Stimulated activated CD4-positive, alpha-beta T cell treated with anti-CD3 and anti-CD28 coated beads, TNF-alpha, amount 100 ng/mL, for 4 hours (primary cell): ENCODE measurements at places on chromosomes 13 and 19.
A peak's percentile ranks its signal among the peaks of the same experiment; 100 is the strongest.

DNA sequence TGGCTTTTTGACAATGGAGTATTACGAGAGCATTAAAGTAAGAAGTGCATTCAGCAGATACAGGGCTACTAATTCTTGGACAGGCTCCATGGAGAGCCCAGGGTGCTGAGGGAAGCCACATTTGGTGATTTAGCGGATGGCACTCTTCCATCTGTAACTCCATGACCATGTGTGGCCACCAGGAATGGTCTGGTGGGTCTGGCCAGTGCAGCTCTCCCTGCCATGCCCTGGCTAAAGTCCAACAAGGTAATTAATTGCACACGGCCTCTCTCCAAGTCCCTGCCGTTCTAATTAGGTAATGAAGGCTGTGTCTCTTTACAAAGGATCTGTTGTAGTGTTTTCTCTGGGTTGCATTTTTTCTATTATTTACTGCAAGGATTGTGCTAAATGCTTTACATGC is 4.3 kb upstream of the ZFR2 start:
- no peak for DNase-seq

DNA sequence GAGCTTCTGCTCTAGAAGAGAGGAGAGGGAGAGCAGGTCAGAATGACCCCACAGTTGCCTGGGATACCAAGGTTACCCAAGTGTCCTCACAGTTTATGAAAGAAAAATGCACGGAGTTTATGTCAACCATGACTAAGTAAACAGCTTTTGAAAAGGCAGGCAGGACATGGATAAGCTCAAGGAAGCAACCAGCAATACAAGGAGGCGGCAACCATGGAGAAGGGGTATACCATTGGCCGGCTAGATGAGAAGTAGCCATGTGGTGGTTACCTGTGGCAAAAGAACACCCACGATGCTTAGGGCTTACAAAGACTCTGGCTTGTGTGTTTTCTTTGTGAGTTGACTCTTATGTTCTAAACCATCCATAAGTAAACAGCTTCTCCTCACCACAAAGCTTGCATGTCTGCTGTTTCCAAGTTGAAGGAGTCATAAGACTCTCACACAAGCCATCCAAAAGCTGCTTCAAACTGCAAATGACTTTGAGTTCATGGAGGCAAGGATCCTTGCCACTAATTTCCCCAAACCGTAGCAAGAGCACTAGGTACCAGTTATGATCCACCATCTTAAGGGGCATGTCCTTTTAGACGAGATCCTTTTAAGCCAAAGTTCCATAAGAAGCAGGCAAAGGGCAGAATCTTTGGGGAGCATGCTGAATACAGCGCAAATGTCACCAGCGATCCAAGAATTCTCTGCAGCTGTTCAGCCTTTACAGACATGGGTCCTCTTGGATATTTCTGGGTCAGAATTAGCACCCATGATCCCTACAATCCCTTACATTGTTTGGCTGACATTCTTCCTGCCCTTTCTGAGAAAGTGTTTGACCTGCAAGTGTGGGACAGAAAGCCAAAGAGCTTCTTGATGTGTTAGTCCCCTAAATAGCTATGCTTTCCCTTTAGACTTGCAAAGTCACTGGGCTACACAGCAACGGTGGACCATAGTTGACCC is 74.8 kb upstream of the IPO5 start:
- DNase-seq: no peak

DNA sequence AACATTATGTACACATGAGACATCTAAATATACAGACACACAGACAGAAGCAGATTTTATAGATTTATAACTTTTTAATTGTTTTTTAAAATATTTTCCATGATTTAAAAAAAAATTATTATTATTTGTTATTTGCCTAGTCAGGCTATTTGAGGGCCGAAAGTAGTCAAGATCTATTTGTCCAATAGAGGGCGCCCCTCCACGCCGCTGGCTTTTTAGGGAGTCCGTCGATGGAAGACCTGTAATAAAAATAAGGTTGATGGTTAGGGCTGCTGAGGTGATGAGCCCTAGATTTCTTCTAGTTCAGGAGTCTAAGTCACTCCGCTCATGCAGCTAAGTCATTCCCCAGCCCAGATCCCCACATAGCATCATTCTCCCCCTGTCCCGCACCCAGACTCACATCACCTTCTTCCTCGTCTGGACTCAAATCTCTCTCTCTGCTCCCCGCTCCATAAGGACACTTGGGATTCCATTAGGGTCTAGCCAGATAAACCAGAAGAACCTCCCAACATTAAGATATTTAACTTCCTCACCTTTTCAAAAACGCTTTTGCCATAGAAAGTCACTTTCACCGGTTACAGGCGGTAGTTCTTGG is 33.9 kb upstream of the CEACAM21 start:
- peak; percentile 60 for DNase-seq

DNA sequence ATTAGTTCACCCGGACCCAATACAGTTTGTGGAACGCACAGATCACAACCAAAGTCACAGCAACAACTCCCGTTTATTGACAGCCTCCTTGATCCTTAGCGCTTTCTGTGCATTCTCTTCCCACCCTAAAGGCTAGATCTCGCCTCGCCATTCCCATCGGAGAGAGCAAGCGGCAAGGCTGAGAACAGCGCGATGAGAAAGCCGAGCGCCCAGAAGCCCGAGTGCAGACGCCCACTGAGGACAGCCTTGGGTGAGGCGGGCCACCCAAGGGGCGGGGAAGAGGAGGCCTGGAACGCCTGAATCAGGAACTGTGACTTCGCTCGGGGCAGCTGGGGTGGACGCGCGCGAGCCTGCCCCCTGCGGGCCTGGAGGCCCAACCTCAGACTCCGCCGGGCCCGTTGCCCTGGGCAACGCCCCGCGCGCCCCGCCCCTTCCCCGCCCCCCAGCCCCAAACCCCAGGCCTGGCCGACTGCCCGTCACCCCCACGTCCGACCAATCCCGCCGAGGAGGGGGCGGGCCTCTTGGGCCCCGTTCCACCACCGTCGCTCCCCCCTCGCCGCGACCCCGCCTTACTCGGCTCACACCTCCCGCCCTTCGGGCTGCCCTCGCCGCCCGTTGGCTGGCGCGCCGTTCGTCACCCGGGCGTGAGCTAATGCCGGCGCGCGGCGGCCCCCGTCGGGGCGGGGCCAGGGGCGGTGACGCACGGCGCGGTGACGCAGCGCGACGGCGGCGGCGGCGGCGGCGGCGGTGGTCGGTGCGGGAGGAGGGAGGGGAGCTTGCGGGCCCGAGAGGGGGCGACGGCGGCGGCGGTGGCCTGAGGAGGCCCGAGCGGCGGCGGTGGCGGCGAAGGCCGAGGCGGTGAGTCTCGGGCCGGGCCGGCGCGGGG is at the start of gene SAMD4B:
Gene SAMD4B (plus strand): TSS at position 703 of the 886 bp plus-strand sequence. CDS start 14,473 bp downstream, outside the sequence.
- DNase-seq: peak; percentile 97

GRCh38 chr13:48142436-48142835 is 47.5 kb upstream of the MED4 start:
- no peak for DNase-seq

- DNase-seq: no peak
These were observed 283.1 kb downstream of the COG6 start for GRCh38 chr13:39938596-39938995.

- DNase-seq: peak; percentile 47
These were observed at the start of gene ZNF285 for GRCh38 chr19:44401139-44402115. Gene ZNF285, minus strand, starts transcription at chr19:44401608. Its CDS starts 4,395 bp downstream, at chr19:44397213.

DNA sequence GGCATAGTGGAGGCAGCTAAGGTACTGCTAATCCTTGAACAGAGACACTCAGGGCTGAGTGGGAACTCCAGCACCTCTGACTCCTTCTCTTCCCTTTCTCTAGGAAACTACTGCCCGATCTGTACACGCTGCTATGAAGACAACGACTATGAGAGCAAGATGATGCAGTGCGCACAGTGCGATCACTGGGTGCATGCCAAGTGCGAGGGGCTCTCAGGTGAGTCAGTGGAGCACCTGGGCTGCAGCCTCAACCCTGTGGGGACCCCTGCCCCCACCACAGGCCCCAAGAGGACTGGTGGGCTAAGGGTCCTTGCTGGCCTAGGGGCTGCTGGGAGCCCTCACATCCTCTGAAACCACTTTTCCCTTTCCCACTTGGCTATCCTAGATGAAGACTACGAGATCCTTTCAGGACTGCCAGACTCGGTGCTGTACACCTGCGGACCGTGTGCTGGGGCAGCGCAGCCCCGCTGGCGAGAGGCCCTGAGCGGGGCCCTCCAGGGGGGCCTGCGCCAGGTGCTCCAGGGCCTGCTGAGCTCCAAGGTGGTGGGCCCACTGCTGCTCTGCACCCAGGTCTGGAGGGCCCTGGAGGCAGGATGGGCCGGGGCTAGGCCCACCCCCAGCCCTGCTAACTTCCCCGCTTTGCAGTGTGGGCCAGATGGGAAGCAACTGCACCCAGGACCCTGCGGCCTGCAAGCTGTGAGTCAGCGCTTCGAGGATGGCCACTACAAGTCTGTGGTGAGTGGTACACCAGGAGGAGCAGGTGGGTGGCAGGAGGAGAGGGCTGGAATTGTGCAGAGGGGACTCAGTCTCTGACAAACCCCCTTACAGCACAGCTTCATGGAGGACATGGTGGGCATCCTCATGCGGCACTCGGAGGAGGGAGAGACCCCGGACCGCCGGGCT is 9.5 kb downstream of the KMT2B start:
- DNase-seq: no peak

GRCh38 chr19:30078381-30078910 is 136.4 kb downstream of the URI1 start:
- DNase-seq: no peak

GRCh38 chr13:49791711-49792549 is 552 bp downstream of the KPNA3 start:
- peak; percentile 13 for DNase-seq
